ENCODE measurements at places on chromosomes 16 and 17. TPM values are rescaled to one million over a fixed set of nuclear protein-coding genes. Genes with fewer than 3 reads are reported as not detected.

- DNase-seq, result no peak
These were observed 18.2 kb upstream of the MEOX1 start for GRCh38 chr17:43679911-43680310.

GRCh38 chr16:71504901-71505300, 15.8 kb upstream of the ZNF19 start:
- no peak for DNase-seq

DNA sequence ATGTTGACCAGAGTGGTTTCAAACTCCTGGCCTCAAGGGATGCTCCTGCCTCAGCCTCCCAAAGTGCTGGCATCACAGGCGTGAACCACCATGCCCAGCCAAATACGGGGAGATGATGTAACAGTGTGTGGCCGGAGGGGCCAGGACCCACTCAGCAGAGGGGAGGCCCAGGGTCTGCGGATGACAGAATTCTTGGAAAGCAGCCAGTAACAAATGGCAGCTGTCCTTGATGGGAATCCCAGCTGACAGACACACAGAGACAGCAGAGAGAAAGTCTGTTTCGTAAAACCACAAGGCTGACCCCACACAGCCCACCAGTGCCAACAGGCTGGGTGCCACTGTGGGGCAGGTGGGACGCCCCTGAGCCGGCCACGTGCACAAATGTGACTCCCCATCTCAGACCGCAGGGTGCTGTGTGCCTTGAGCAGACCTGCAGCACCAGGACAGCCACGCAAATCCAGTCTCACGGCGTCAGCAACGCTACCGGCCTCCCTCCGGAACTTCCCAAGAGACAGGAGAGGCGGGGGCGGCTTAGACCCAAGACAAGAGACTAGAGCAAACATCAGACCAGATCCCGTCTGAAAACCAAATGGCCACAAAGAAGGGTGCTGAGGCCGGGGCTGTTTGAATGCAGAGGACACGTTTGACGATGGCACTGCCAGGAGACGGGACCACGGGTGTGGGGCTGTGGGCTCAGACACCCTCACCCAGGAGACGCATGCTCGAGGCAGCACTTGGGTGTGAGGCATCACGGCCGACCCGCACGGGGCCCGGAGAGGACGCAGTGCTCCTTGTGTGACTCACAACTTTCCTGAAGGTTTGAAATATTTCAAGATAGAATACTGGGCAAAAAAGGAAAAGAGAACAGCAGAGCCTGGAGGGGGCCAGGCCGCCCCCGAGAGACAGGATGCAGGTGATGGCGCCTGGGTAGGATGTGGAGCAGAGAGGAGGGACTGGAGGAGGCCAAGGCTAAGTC, 24.6 kb downstream of the CTU2 start:
- DNase-seq, result no peak

DNA sequence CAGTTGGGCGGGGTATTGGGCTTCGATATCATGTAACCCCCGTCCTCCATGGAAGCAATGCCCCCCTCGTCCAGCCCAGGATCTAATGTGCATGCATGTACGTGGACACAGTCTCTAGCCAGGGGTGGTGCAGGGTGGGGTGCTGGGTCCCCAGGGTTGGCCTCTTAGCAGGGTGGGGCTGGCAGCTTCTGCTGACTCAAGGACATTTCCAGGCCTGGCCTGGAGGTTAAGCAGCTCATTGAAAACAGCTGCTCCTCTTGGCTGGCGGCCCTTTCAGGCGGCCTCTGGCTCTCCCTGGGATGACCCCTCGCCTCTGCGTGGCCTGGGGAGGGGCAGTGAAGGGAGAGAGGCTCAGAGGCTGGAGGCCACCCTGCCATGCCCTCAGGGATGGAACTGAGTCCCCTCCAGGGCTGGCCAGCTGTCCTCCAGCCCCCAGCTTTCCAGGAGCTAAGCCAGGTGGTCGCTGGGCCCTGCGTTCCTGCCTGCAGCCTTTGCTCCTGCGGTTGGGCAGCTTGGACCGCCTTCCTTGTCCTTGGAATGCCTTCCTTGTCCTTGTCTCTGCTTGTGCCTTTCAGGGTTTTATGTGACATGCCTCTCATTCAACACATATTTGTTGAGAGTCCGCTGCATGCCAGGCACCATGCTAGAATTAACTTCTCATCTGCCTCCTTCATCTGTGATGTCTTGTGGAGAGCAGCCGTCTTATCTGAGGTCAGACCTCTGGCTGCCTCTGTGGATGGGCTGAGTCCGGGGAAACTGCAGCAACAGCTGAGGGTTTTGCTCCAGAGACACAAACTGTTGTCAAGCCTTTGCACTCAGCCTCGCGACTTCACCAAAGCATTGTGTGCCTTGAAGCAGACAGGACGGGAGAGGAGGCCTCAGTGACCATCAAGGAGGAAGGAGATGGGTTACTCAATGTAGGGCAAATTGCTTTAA, 26.6 kb downstream of the MRC2 start:
- no peak for DNase-seq

Gene PIPOX
- total RNA-seq, result 7.8 TPM
